ENCODE measurements at places on chromosomes 2 and 18.

- no peak for DNase-seq
These were observed 779.4 kb upstream of the FSHR start for GRCh38 chr2:49933711-49934110.

- no peak for DNase-seq
These were observed 224.5 kb downstream of the UXS1 start for GRCh38 chr2:105969552-105969951.

GRCh38 chr2:167756446-167756845 is 490.9 kb downstream of the STK39 start:
- DNase-seq: no peak

- no peak for DNase-seq
These were observed 14.3 kb downstream of the SPTBN1 start for GRCh38 chr2:54470266-54470938.

DNA sequence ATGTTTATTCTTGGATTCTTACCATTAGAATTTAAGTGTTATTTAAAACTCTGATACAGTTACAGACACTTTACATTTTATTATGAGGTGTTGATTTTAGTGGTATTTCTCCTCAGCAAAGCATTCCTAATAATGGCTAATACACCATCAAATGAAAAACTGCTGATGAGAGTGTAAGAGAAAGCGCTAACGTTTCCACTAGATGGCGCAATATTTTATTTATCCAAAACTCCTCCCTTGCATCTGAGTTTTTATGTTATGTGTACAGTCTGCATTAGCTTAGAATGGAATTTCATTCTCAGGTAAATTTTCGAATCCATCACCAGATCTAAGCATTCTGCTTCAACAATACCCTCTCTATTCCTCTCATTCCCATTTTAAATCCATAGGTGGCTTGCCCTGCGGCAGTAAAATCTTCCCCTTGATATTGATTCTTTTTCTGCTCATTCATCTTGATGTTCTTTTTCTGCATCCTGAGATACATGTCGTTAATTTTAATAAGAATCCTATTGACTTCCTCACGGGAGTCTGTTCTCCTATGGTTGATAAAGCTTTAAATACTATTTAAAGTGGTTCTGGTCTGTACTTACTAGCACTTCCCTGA is 53.9 kb downstream of the PRKRA start:
- DNase-seq: peak; percentile 62

GRCh38 chr2:40363631-40364030 is 88.3 kb downstream of the SLC8A1 start:
- DNase-seq: no peak

GRCh38 chr2:47300081-47300480 is 102.9 kb upstream of the MSH2 start:
- no peak for DNase-seq

GRCh38 chr2:96895032-96895745 is 25.3 kb upstream of the SEMA4C start:
- DNase-seq: no peak

DNA sequence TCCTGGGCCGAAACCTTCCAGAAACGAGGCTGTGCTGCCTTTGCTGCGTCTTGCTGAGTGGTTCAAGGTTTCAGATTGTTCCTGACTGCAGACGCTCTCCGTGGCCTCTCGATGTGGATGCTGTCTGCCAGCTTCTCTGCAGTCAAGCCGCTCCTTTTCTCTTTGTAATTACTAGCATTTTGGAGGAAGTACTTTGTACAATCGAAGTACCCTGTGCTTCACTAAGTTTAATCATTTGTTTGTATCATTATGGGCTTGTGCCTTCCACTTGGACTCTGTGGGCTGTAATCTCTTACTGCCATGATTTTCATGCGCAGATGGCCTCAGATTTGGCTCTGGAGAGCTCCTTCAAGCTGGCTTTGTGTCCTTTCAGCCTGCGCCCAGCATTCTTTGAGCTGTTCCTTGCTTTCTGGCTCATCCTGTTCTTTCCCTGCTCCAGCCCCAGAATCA is 49.3 kb downstream of the TRAF3IP1 start:
- DNase-seq: no peak

GRCh38 chr18:60110836-60111235 is 211.0 kb downstream of the PMAIP1 start:
- no peak for DNase-seq

GRCh38 chr2:17272652-17273525 is 245.4 kb downstream of the RAD51AP2 start:
- no peak for DNase-seq

DNA sequence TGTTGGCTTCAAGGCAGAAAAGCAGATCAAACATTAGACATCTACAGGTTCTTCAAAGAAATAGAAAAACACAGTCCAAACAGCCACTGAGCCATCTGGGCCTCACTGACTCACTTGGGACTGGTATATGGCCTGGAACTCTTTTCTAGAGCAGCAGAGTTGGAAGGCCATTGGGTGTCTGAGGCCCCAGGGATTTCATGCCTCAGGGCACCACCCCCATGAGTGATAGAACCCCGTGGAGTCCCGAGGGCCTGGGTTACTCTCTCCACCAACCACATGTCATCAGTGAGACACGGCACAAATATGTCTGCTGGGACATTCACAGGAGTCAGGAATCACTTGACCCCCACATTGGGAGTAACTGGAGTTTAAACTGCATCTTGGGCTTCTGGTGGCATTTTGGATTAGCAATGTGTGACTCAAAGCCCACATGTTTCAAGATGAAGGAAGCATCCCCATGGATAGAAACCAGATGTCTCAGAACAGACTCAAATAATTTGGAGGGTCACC is 44.0 kb downstream of the CAPN13 start:
- DNase-seq: no peak

DNA sequence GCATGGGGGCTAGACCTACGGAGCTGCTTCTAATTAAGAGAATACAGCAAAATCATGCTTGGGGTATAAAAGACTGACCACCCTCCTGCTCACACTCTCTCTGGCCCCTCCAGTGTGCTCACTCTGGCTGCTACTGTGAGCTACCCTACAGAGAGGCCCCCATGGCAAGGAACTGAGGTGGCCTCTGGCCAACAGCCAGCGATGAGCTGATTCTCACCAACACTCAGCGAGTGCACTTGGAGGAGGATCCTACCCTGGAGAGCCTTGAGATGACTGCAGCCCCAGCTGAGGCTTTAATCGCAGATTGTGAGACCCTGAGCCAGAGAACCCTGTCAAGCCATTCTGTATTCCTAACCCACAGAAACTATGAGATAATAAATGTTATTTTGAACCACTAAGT is 88.2 kb downstream of the GFPT1 start:
- no peak for DNase-seq

DNA sequence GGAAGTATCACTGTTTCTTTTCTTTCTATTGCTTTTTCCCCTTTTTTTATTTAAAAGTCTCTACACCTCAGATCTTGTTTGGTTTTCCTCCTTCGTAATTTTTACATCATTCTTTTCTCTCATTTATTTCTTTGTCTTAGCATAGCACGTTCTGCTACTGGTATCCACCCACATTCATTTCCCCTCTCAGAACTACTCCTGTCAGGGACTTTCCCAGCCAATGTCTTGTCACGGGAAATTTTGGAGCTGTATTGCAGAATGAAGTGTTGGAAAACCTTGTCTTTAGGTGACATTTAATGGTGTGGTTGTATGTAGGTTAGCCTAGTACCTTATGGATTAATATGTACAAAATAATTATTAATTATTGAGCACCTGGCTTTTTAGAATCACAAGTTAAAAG is 34.0 kb downstream of the TTLL4 start:
- DNase-seq: peak; percentile 4

- DNase-seq: no peak
These were observed 6.6 kb upstream of the NPC1 start for GRCh38 chr18:23592911-23593310.

DNA sequence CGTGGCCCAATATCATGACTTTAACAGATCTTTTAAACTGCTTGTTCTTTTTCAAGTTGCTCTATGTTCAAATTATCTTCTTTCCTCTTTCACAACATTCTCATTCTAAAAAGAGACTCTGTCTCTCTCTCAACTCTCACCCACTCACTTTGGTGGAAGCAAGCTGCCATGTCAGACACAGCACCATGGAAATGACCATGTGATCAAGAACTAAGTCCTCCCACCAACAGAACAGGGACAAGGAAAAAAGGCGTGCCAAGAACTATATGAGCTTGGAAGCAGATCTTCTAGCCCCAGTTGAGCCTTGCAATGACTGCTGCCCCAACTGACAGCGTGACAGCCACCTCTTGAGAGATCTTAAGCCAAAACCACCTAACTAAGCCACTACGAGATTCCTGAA is 23.9 kb downstream of the BAZ2B start:
- DNase-seq: no peak

Measured in CD4-positive, alpha-beta T cell treated with Interleukin-17A for 1 hour (primary cell).